Stimulated activated CD4-positive, alpha-beta T cell treated with anti-CD3 and anti-CD28 coated beads, Interleukin-12 subunit alpha, Interleukin-12 subunit beta, amount 100 ng/mL, for 48 hours (primary cell): ENCODE measurements at places on chromosomes 16 and 17.

- no peak for DNase-seq
Measured at GRCh38 chr16:27566417-27566816, 16.5 kb downstream of the KATNIP start.

GRCh38 chr17:8821446-8822105 lies 22.4 kb upstream of the MFSD6L start:
- DNase-seq = no peak

- DNase-seq = no peak
Measured at GRCh38 chr16:56608876-56609462, 585 bp downstream of the MT2A start.

DNA sequence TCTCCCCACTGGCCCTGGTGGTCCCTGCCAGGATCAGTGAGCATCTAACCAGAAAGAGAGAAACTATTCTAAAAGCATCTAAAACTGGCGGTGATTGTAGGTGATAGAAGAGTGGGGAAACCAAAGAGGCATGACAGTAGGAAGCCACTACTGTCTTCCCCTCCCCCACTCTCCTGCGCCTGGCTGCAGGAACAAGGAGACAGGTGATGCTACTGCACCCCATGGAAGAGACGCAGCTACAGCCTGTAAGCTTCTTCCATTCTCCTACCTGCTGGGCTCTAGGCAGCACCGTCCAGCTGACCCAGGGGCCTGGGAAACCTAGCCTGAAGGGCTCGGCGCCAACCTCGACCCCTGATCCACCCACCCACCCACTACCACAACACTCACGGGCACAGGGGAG lies 32.4 kb upstream of the CSNK2A2 start:
- no peak for DNase-seq

DNA sequence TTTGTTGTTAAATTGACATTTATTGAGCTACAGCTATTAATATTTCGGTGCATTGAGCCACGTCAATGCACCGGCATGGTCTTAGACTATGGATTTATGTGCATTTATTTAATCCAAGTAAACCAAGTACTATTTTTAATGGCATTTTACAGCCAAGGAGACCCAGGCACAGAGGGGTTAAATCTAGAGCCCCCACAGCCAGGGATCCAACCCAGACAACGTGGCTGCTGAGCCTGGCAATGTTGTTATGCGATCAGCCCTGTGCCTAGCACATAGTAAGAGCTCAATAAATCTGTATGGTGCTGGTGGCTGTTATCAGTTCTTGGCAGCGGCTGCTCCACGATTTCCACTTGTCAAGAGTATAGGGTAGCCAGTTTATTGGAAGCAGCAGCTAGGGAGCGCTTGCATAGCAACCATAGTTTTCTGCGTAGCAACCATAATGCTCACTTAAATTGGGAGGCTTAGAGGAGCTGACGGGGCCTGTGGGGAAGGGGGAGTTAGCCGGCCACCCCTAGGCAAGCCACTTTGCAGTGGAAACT lies 541 bp upstream of the RBBP6 start:
- no peak for DNase-seq

- DNase-seq = no peak
Measured at GRCh38 chr16:11503566-11503965, 83.2 kb downstream of the LITAF start.

GRCh38 chr16:12618515-12618914 lies 185.2 kb downstream of the CPPED1 start:
- DNase-seq = no peak
